ENCODE measurements at places on chromosomes 13 and 19.
A peak's percentile ranks its signal among the peaks of the same experiment; 100 is the strongest.

- DNase-seq, result no peak
Observed at GRCh38 chr19:411723-412355, 2.9 kb upstream of the C2CD4C start.

- no peak for DNase-seq
Observed at GRCh38 chr13:112775791-112776279, 86.0 kb downstream of the ATP11A start.

DNA sequence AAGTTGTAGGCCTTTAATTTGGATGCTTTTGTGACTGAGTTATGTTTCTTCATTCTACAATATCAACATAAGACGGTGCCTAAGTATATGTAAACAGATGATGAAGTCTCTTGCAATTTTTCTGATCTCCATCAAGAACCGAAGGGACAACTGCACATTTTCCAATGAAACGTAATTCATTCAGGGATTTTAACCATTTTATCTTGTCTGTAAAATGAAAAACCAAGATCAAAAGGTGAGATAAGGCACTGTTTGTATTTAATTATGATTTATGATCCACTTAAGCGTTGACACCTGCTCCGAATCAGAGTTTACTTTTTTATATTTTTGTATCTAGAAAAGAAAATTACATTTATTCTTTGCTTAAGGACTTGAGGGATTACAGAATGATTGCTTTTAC lies 556.8 kb upstream of the ARGLU1 start:
- no peak for DNase-seq

- peak; percentile 59 for DNase-seq
Observed at GRCh38 chr13:111211789-111212516, 96.8 kb downstream of the ARHGEF7 start.

GRCh38 chr13:58480061-58480460 lies 848.5 kb downstream of the PCDH17 start:
- DNase-seq, result no peak

GRCh38 chr19:45322311-45322710 lies 364 bp downstream of the CKM start:
- DNase-seq, result no peak

DNA sequence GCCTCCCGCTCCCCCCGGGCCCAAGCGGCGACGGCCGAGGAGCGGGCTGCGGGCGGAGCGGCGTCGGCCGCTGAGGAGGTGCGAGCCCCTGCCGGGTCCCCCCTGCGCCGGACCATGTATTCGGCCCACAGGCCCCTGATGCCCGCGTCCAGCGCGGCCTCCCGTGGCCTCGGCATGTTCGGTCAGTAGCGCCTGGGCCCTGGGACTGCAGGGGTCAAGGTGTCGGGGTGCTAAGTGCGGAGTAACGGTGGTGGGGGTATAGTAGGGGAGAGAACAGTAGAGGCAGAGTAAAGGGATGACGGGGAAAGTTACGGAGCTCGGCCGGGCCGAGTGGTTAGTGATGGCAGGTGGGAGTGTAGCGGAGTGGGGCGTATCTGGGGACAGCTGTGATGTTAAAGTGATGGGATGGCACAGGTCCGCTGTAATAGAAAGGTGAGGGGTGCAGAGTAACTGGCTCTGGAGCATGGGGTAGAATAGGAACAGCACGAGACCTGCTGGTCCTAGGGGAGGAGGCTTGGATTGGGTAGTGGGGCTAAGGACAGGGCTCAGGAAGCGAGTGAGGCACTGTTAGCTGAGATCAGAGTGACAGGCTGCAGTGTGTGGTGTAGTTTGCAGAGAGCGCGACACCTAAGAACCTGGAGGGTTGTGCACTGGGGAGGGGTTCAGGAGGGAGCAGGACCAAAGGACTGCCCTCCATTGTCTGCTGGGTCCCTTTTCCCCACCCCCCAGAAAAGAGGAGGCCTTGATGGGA lies 15.7 kb downstream of the CIC start:
- no peak for DNase-seq
